ENCODE measurements at places on chromosomes 4 and X. TPM values are rescaled to one million over a fixed set of nuclear protein-coding genes. Genes with fewer than 3 reads are reported as not detected.

- H3K4me1 ChIP-seq: no peaks in the 10 kb centered on the region
- H3K36me3 ChIP-seq: no peaks in the 10 kb centered on the region
- H3K4me3 ChIP-seq: no peak overlapping the region
- H3K27me3 ChIP-seq: no peaks in the 10 kb centered on the region
Measured at GRCh38 chrX:13911586-13911985, 94.7 kb upstream of the GPM6B start.

DNA sequence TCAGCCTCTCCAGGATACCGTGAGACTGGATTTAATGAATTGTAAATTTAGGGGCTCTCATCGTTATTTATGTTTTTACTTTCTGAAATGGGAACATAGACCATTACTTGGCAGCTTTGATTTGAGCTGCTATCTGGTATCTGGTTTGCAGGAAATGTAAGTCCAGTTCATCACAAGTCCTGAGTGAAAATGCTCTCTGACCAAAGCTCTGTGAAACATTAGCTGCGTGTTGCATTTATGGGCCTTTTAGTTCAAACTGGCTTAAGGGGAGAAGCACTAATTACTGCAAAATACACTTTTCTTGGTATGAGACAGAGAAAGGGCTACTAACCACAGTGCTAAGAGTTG, 420 bp downstream of the CC2D2A start:
- no peaks in the 10 kb centered on the region for H3K27me3 ChIP-seq
- H3K4me3 ChIP-seq: peak overlapping the region; percentile 71
- H3K27ac ChIP-seq: peak overlapping the region; percentile 73
- no peaks in the 10 kb centered on the region for H3K36me3 ChIP-seq
- peaks cover 40% of the 10 kb centered on the region for H3K4me1 ChIP-seq
- DNase-seq: no peak

DNA sequence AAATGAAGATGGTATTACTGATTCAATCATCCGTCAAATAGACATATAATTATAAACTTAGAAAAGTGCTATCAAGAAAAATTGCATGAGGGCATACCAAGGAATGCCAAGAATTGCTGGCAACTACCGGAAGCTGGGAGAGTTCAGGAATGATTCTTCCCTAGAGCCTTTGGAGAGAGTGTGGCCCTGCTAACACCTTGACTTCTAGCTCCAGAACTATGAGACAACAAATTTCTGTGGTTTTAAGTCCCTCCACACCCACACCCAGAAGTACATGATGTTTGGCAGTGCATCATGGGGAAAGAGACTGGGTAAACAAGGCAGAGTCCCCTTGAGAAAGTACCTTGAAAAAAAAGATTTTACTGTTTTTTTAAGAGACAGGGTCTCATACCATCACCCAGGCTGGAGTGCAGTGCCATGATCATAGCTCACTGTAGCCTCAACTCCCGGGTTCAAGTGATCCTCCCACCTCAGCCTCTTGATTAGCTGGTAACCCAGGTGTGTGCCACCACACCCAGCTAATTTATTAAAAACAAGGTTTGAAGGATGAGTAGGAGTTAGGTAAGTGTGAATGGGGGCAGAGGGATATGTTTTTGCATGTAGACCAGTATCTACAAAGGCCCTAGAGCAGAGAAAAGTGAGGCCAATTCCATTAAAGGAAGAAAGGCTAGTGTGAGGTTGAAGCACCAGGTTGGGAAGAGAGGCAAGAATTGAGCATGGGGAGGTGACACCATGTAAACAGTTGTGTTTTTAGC, 53.1 kb downstream of the GSX2 start:
- no peak for DNase-seq
- no peak overlapping the region for H3K27ac ChIP-seq
- H3K27me3 ChIP-seq: peaks cover 41% of the 10 kb centered on the region

DNA sequence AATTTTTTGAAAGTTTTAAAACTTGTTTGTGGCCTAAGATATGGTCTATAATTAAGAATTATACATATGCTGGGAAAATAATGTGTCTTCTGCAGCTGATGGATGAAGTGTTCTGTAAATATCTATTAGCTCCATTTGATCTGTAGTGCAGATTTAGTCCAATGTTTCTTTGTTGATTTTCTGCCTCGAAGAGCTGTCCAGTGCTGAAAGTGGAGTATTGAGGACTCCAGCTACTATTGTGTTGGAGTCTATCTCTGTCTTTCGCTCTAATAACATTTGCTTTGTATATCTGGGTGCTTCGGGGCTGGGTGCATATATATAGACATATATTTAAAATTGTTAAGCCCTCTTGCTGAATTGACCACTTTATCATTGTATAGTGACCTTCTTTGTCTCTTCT, 2127.3 kb downstream of the PCDH7 start:
- H3K4me3 ChIP-seq: no peak overlapping the region
- H3K4me1 ChIP-seq: no peaks in the 10 kb centered on the region
- no peak overlapping the region for H3K27ac ChIP-seq
- no peak for DNase-seq

DNA sequence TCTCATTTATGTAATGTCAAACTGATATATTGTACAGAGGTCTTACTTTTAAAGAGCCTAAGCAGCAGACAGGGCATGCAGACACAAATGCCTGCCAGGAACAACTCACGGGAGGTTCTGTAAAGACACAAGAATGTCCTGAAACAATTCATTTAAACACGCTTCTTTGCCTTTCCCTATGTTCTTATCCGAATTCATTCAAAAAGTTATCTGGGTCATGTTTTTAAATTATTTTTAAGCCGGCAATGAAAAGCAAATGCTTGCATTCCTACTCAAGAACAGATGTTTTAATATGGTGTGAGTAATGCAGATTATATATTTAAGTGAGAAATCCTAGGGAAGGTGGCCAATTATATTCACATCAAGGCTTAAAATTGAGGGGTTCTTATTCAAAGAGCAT, 192.6 kb downstream of the PDGFC start:
- H3K4me3 ChIP-seq: no peak overlapping the region
- H3K27me3 ChIP-seq: no peaks in the 10 kb centered on the region
- no peak for DNase-seq
- H3K36me3 ChIP-seq: no peaks in the 10 kb centered on the region

- H3K4me3 ChIP-seq: no peak overlapping the region
- no peak for DNase-seq
- no peak overlapping the region for H3K27ac ChIP-seq
- H3K27me3 ChIP-seq: no peaks in the 10 kb centered on the region
- no peaks in the 10 kb centered on the region for H3K36me3 ChIP-seq
- H3K4me1 ChIP-seq: no peaks in the 10 kb centered on the region
Measured at GRCh38 chrX:132639446-132639845, 150.6 kb upstream of the MBNL3 start.

DNA sequence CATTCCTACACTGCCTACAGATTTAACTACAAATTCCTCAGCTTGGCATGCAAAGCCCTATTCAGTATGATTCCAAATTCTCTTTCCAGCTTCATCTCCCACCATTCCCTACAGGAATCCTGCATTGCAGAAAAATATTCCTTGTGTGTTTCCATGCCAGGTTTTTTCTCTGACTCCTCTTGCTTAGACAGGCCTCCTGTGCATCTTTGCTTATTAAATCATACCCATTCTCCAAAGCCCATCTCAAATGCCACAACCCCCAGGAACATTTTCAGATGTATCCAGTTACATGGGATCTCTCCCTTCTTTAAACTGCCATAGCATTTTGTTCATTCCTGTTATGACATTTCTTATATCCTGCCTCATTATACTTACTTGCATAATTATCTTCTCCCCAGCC, 106.4 kb upstream of the GRIA3 start:
- H3K27me3 ChIP-seq: no peaks in the 10 kb centered on the region
- no peak overlapping the region for H3K27ac ChIP-seq
- no peak for DNase-seq
- H3K4me3 ChIP-seq: no peak overlapping the region
- H3K36me3 ChIP-seq: no peaks in the 10 kb centered on the region

GRCh38 chr4:27742816-27743215, 882.2 kb downstream of the STIM2 start:
- no peak overlapping the region for H3K4me3 ChIP-seq
- H3K27ac ChIP-seq: no peak overlapping the region
- no peaks in the 10 kb centered on the region for H3K27me3 ChIP-seq
- H3K4me1 ChIP-seq: no peaks in the 10 kb centered on the region
- DNase-seq: no peak

DNA sequence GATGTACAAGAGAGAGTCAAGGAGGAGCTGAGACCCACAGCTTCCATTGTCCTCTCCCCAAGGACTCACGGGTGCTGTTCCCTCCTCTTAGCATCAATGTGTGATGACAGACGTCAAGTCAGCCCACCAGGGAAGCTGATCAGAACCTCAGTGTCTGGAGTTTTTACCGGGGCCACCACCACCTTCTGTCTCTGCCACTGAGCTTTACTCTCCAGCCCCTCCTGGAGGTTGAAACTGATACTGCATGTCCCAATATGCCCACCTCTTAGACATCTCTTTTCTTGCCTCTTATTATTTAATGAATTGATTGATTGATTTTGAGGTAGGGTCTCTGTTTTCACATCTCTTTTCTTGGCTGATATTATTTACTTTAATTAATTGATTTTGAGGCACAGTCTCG, 10.3 kb upstream of the AKAP17A start:
- H3K27ac ChIP-seq: no peak overlapping the region
- no peaks in the 10 kb centered on the region for H3K4me1 ChIP-seq
- H3K27me3 ChIP-seq: no peaks in the 10 kb centered on the region

GRCh38 chr4:10571909-10572308, 112.7 kb downstream of the CLNK start:
- H3K4me1 ChIP-seq: no peaks in the 10 kb centered on the region
- no peak overlapping the region for H3K4me3 ChIP-seq
- peaks cover 36% of the 10 kb centered on the region for H3K27me3 ChIP-seq
- no peaks in the 10 kb centered on the region for H3K36me3 ChIP-seq
- H3K27ac ChIP-seq: no peak overlapping the region

DNA sequence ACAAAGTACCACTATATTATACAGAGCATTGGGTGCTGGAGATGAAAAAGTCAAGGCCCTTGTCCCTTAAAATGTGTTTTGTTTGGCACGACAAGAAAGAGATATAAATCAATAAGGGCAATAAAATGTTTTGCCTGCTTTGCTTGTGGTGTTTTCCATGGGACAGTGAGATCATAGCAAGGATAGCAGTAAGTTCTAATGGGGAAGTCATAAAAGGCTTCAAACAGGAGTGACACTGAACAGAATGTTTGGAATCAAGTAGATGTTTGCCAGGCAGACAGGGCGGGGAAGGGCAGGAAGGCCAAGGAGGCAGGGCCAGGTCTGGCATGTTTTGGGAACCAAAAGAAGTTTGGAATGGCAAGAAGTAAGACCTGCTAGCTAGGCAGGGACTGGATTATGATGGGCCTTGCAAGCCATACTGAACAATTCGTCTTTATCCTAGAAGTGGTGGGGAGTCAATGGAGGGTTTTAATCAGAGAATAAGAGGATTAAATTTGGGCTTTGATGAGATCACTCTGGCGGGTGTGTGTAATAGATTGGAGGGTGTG, 16.4 kb downstream of the FGF2 start:
- peaks cover 10% of the 10 kb centered on the region for H3K36me3 ChIP-seq
- H3K27ac ChIP-seq: no peak overlapping the region
- no peak overlapping the region for H3K4me3 ChIP-seq
- no peaks in the 10 kb centered on the region for H3K27me3 ChIP-seq
- no peak for DNase-seq

- no peak for DNase-seq
- no peaks in the 10 kb centered on the region for H3K4me1 ChIP-seq
- no peaks in the 10 kb centered on the region for H3K36me3 ChIP-seq
- no peak overlapping the region for H3K27ac ChIP-seq
- H3K4me3 ChIP-seq: no peak overlapping the region
Measured at GRCh38 chrX:38166478-38167083, 54.1 kb downstream of the SRPX start.

DNA sequence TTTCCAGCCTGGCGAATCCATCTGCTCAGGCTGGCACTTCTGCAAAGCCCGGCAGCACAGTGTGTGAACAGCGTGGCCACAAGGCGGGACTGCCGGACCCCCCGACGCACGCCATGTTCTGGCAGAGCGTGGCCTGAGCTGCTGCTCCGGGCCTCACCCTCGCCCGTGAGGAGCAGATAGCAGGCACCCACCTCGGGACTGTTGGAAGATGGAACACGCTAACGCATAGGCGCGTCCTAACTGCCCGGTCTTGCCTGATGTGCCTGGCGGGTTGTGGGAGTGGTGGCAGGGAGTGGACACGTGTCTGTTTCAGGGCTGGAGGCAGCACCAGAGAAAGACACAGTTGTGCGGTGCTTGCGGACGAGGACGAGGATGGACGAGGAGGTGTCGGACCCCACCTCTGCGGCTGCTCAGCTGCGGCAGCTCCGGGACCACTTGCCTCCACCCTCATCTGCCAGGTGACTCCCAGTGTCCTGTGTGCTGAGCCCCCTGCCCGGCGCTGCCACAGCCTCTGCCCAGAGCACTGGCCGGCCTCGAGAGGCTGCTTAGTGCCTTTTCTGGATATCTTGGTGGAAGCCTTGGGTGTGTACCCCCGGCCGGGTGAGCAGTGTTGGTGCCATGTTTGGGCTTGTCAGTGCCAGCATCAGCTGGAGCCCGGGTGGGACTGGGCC, 28.2 kb downstream of the UVSSA start:
- no peaks in the 10 kb centered on the region for H3K4me1 ChIP-seq
- DNase-seq: peak; percentile 15
- no peak overlapping the region for H3K4me3 ChIP-seq
- H3K27ac ChIP-seq: no peak overlapping the region
- peaks cover 36% of the 10 kb centered on the region for H3K36me3 ChIP-seq

DNA sequence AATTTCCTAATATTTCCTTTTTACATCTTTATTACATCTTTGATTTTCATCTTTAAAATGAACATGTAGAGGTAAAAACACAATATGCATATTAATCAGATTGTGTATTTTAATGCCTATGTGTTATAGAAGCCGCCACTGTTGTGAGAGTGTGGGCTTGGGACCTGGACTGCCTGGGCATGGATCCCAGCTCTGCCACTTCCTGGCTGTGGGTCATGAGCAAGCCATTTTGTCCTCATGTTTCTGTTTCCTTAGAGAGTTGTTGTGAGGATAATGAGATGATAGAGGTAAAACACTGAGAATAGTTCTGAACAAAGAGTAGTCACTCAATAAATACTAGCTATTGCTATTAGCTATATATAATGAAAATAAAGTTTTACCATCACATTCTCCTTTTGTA, 38.4 kb upstream of the SCOC start:
- no peaks in the 10 kb centered on the region for H3K36me3 ChIP-seq
- no peaks in the 10 kb centered on the region for H3K4me1 ChIP-seq
- DNase-seq: no peak
- no peaks in the 10 kb centered on the region for H3K27me3 ChIP-seq
- no peak overlapping the region for H3K4me3 ChIP-seq

DNA sequence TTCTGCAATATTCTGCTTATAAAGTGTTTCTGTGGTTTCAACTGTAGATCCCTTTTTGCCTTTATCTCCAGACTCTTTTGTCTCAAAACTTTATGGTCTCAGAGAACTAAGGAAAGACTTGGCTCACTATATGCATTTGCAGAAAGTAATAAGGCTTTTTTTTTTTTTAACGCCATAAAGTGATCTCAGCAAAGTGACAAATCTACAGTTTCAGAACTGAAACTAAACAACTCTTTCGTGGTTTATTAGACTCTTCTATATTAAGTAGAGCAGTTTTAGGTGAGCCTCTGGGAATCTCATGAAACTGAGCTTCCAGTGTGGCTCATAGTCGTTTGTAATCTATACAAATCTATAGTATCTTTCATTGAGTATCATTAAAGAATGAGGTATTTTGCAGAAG, 15.3 kb downstream of the ATP7A start:
- H3K27me3 ChIP-seq: no peaks in the 10 kb centered on the region
- H3K4me1 ChIP-seq: no peaks in the 10 kb centered on the region
- DNase-seq: no peak
- no peaks in the 10 kb centered on the region for H3K36me3 ChIP-seq
- H3K4me3 ChIP-seq: no peak overlapping the region
- no peak overlapping the region for H3K27ac ChIP-seq

The CYSLTR1 gene
- 1.2 TPM for total RNA-seq

The ETDB gene
- not detected for total RNA-seq

The DCAF8L2 gene
- not detected for total RNA-seq
